ENCODE measurements at places on chromosomes 1 and 21.

DNA sequence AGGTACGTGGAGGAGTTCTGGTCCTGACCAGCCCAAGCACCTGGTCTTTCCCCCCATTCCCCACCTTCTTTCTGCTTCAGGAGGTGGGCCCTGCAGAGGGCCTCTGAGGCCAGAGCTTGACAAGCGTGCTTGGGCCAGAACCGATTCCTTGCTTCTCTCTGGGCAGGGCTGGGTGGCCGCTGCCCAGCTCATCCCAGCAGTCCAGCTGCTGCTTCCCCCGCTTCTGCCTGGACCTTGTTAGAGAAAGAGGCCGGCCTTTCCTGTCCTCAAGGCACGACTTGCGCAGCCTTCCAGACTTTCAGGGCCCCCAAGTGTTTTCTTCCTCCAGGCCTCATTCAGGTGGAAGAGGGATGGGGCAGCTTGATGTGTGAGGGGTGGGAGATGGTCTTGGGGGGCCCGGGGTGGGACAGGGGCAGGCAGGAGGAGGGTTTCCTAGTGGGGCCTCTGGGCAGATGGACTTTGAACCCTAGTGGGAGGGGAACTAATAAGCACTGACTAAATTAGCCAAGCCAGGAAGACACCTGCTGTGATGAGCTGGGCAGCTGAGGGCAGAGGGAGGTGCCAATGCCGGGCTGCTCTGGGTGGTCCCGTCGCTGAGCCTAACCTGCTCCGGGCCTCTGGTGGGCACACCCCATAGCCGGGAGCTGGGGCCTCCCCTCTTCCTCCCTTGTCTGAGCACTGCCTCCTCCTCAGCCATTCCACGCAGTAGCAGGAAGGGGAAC lies 36.5 kb downstream of the ARHGEF10L start:
- DNase-seq, result no peak

DNA sequence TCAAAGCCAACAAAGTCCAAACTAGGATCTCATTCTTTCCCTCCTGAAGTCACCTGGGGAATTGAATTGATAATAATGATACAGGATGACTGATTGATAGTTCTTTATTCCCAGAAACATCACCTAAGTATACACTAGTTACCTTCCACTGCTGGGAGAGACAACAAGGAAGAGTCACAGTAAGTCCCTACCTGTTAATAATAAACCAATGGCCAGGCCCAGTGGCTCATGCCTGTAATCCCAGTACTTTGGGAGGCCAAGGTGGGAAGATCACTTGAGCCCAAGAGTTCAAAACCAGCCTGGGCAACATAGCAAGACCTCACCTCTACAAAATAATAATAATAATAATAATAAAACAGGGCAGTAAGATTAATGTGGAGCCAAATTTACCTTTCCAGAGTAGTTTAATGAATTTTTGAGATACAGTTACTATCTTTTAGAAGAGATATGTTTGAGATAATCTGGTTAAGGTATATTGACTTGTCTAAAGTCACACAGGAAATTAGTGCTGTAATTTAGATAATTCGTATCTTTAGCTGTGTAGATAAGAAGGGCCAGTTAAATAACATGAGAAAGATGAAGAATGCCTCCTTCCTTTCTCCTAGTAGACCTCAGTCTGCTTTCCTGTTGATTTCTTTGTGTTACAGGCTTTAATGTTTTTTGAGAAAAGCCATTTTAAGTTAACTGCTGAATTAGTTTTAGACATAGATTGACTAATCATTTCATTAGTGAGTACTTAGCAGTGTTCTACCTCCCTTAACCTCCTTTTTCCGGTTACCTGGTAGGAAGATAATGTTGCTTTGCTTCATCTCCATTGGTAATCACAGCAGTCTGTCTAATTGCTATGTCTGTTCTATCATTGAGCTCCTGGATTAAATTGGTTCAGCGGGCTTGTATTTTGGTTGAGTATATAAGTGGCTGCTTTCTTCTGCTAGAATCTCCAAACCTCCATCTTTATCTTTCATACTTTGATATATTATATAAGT lies 22.0 kb downstream of the SMAP2 start:
- no peak for DNase-seq

DNA sequence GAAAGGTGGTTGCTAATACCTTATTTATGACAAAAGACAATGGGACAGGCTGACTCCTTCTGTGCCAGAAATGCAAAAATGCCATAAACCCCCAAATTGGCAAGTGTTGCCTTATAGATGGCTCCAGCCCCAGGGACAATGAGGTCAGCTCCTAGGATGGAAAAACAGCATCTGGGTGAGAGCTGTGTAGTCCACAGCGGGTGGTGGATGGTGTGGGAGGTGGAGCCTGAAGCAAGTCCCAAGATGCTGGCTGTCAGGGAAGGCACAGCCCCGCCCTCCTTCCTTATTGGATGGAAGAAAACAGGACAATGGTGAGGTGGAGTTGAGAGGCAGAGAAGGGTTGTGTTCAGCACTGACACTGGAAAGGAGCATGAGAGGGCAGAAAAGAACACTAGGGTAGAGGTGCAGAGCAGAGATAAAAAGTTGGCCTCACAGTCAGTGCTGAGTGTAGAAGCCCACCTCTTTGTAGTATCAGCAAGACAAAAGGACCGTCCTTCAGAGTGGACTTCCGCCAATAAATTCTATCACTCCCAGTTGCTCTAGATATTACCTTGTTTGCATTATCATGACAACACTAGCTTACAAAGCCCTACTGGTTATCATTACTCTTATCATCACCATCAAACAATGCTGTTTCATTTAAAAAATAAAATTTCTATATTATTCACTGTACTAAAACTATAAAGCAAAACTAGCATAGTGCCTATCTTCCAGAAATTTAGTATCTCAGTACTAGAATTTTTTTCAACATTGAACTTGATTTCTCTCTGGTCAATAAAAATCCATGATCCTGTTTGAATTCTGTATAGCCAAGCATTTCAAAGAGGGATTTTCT lies 3.7 kb upstream of the SDE2 start:
- DNase-seq, result no peak

DNA sequence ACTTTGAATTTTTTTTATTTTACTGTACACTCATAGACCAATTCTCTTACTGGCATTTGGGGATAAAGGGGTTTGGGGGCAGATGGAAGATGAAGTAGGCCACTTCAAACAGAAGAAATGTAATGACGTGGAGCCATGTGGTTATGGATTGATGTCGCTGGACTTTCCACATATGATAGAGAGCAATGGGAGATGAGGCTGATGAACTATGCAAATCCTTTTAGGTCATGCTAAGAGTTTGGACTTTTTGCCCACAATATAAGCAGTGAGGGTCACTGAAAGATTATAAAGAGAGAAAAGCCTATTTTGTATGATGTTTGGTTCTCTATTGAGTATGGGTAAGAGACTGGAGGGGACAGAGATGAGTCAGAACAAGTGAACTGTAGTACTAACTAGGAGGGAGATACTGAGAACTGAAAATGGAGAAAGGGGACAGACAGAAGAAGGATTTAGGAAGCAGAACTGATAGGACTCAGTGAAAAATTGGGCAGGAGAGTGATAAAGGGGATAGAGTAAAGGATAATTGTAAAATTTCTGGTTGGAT lies 9.2 kb downstream of the C1orf21 start:
- DNase-seq, result no peak

DNA sequence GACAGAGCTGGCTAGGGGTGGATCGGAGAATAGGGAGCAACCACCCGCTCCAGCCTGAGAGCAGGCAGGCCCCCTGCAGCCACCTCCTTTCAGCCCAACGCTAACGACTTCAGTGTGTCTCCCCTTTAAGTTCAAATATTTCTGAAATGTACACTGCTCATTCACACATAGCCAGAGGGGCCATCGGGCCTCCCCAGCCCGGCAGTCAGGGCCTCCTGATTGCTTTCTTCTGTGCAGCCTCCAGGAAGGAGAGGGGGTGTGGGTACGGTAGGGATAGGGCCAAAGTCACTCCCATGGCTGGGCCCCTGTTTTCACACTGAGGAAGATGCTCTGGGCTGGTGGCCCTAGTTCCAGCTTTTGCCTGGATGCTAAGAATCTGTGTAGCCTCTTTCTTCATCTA lies 64.8 kb downstream of the EPHB2 start:
- no peak for DNase-seq

- no peak for DNase-seq
These were observed at the start of gene TP73 for GRCh38 chr1:3651930-3652547. TP73 (plus strand) TSS chr1:3652516; CDS start chr1:3682366, 29,850 bp downstream.

DNA sequence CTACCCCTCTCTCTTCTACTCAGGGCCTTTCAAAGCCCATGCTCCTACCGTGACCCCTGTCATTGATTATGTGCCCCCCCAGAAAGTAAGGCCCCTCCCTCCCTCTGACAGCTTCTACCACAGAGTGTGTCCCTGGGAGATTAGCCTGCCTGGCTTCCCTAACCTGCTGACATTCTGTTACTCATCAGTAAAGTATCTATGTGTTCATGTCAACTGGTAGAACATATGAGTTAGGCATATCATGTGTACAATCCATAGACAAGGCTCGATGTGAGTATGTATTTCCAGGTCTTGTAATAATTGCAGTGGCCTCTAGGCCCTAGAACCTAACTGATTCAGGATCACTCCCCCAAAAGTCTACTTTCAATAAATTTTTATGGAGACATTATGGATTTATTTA lies 120.0 kb downstream of the GIPC2 start:
- DNase-seq, result no peak

- DNase-seq, result no peak
These were observed 100.5 kb downstream of the TEX35 start for GRCh38 chr1:178613271-178613945.

DNA sequence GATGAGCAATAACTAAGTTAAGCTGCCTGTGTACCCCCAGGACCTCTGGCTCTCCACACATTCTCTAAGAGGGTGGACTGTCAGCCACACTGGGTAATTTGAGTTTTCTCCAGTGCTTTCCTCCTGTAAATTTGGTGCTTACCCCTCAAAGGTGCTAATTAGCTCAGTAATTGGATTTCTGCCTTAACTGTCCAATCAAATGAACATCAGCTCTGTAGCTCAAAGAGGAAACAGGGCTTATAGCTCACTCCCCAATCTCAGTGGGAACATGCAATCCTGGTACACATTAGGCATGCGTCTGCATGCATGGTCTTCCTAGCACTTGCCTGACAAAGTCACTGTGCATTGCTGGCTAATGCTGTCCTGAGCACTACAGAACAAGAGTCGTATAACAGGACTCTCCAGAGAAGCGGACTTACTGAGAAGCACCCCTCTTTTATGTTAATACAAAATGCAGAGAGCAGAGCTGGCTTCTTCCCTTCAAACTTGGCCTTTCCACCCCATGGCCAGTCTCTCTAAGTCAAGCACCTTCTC lies 110.1 kb downstream of the NTPCR start:
- no peak for DNase-seq

DNA sequence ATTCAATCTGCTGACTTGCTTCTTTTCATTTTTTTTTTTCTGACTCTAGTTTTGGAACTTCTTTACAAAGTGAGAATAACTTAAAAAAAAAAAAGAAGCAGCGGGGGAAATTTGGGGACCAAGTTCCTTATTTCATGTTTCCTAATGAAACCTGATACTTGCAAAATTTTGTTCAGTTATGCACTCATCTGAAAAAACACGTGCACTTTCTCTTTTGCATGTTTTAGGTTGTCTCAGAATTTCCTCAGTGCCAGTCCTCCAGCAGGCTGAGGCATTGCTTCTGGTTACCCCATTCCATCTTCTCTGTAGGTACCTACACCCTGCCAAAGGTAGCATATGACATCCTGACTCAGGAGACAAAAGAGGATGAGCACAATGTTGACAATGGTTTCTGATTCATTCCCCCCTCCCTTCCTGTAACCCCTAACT lies 299.7 kb downstream of the GRIK1 start:
- no peak for DNase-seq

GRCh38 chr1:30330644-30331043 lies 392.7 kb downstream of the MATN1 start:
- DNase-seq, result no peak

GRCh38 chr21:45622416-45623097 lies 21.0 kb upstream of the PCBP3 start:
- no peak for DNase-seq

DNA sequence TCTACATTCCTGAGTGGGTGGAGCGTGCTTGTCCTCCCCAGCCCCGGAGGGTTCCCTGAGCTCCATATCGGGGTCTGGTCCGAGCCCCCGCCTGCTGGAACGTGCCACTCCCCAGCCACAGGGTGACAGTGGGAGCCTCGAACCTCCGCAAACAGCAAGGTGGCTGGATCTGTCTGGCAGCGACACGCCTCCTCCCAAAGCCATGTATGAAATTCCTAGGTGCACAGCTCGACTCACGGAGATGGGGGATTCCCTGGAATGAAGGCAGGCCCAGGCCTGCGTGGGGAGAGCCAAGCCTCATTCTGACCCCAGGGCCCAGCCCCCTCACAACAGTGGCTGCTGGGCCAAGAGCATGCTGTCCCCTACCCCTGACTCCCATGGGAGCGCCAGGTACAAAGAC lies 32.9 kb downstream of the TP73 start:
- DNase-seq, result no peak

- no peak for DNase-seq
These were observed at the start of gene PRKAA2 for GRCh38 chr1:56644919-56645676. PRKAA2 (plus strand) TSS chr1:56645314; CDS start chr1:56645388, 74 bp downstream.

Data from kidney epithelial cell (primary cell).